ENCODE measurements at places on chromosomes 3 and 15.

DNA sequence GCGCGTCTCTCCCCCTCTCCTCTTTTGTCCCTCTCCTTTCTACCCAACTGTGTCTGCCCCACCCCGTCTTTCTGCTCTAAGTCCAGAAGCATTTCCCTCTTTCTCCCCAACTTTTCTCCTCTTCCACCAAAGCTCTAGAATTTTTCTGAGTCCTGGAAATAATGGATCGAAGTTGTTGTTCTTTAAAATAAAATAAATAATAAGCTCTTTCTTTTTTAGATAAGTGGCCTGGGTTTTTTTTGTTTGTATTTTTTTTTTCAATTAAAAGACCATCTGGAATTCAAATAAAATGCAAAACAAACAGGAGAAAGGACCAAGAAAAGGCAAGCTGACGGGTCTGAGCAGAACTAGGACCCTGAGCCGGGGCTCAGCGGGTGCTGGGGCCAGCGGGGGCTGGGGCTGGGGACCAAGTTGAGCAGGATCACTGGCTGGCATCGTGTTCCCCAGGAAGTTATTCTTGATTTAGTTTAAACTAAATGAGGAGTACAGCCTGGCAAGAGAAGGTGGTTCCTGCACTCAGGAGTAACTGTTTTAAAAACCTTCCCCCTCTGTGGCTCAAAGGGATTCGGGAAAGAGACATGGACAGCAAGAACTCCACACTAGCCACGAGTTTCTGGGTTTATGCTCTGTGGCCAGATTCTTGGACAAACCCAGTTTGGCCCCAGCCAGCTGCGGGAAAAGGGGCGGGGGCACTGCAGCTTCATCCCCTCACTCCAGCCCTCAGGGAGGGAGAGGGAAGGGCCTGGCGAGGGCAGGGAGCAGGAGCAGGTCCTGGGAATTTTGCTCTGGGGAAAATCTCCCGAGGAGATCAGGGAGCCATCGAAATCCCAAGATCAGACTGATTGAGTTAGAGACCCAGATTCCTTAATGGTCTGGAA, 8.4 kb downstream of the GATA2 start:
- no peak for DNase-seq

GRCh38 chr3:54067055-54067698, 55.2 kb upstream of the CACNA2D3 start:
- no peak for DNase-seq

DNA sequence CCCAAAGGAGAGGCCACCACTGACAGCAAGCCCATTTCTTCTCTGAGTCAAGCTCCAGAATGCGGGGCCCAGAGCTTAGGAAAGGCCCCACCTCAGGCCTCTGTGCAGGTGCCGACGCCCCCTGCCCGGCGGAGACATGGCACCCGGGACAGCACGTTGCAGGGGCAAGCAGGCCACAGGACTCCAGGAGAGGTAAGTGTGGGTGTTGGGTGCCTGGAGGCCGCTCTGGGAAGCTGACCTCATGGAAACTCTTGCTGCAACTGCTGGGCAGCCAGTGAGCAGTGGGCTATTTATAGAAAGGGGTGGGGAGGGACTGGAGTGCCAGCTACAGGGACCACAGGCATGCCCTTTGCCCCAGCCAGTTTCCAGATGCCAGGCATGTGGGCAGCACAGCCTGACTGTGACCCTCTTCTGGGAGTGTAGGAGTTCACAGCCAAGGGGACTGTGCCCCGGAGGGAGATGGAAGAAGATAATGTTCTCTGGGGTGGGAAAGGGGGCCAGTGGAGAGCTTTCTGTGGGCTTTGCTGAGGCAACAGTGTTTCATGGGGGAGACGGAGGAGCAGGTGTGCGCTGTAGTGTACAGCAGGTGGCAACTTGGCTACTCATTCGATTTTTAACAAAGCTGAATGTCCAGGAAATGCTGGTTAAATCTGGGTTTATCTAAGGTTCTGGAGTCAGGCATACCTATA, 23.7 kb downstream of the ALPK3 start:
- DNase-seq: peak; percentile 22

GRCh38 chr15:63291507-63291906, 14.1 kb downstream of the APH1B start:
- no peak for DNase-seq

- DNase-seq: no peak
These were observed 25.2 kb downstream of the UBE2E1 start for GRCh38 chr3:23830869-23831484.

- no peak for DNase-seq
These were observed 154.1 kb upstream of the CADPS start for GRCh38 chr3:63029326-63029725.

- no peak for DNase-seq
These were observed 351.8 kb downstream of the GABRB3 start for GRCh38 chr15:26421065-26421464.

DNA sequence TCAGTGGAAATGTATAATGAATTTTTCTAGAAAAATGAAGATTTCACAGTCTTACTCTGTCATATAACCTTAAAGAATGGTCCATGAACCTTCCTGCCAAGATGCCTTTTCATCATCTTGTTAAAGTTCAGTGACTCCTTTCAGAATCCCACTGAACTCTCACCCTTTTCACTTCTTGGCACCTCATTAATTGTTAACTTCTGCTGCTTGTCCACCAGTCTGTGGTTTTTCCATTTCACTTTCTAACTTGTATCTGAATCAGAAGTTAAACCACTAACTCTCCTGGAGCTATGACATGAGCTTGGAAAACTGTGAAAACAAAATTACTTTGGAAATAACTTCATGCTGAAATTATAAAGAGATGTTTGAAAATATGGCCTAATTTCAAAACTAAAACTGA, 281.2 kb upstream of the ALCAM start:
- no peak for DNase-seq

- DNase-seq: no peak
These were observed 43.4 kb upstream of the FILIP1L start for GRCh38 chr3:100157685-100158084.

- DNase-seq: no peak
These were observed 249.9 kb downstream of the ROBO1 start for GRCh38 chr3:79517766-79518413.

GRCh38 chr3:23389089-23389488, 186.0 kb downstream of the UBE2E2 start:
- DNase-seq: no peak

DNA sequence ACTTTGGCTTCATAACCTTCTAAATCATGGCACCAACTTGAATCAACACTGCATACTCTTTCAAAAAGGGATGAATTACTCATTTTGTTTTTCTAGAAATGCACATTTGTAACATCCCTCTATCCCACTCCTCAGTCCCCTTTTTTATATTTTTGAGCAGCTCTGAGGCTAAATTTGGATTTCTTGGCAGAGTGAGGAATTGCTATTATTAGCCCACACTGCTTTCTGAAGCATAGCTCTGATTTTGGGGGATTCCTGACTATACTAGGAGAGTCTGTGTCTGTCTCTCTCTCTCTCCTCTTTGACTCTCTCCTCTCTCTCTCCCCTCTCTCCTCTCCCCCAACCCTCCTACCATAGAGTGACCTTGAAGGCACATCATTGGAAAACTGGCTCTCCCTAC, 76.6 kb downstream of the RBPMS2 start:
- no peak for DNase-seq

DNA sequence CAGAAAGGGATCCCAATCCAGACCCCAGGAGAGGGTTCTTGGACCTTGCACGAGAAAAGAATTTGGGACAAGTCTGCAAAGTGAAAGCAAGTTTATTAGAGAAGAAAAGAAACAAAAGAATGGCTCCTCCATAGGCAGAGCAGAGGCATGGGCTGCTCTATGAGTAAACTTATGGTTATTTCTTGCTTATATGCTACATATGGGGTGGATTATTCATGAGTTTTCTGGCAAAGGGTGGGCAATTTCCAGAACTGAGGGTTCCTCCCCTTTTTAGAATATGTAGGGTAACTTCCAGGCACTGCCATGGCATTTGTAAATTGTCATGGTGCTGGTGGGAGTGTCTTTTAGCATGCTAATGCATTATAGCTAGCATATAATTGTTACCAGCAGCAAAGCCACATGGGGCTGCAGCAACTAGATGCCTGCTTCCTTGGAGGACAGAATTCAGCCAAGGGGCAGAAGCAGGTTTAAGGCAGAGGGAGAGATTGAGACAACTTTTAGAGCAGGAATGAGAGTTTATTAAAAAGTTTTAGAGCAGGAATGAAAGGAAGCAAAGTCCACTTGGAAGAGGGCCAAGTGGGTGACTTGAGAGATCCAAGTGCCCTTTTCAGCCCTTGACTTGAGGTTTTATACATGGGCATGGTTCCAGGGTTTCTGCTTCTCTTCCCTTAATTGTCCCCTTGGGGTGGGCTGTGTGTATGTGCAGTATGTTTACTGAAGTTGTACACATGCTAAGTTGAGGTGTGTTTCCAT, 41.3 kb downstream of the METTL6 start:
- DNase-seq: no peak

GRCh38 chr15:82231842-82232241, 30.7 kb downstream of the EFL1 start:
- no peak for DNase-seq

DNA sequence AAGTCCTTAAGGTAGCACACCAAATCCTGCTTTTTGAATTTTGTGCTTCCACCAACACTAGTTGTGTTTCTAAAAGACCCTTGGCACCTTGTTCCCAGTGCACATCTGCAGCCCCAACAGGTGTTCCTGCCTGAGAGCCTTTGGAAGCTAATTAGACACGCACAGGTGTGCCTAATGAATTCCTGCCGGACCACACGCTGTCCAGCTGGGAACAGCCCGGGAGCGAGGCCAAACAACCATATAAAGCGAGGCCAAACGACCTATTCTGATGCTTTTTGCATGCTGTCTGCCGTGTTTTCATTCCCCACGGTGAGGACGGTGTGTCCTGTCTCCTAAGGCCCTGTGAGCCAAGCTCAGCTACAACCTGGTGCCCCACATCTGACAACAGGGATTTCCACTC, 99.5 kb downstream of the ATG7 start:
- DNase-seq: no peak

DNA sequence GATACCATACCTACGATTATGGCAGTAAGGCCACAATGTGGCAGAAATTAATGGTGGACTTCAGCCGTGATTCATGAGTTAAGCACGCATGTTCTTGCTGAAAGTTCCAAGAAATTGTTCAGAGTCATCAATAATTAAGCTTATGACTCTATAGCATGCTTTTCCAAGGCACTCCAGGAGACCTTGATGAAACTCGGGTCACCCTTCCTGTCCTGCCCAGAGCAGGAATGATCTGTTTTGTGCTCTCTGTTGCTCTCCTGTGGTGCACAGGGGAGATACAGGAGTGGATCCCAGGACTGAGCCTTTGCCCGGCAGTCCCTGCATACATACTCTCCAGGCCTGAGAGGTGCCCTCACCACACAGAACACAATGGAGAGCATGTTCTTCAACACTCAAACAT, 141.6 kb upstream of the SLC2A2 start:
- no peak for DNase-seq

DNA sequence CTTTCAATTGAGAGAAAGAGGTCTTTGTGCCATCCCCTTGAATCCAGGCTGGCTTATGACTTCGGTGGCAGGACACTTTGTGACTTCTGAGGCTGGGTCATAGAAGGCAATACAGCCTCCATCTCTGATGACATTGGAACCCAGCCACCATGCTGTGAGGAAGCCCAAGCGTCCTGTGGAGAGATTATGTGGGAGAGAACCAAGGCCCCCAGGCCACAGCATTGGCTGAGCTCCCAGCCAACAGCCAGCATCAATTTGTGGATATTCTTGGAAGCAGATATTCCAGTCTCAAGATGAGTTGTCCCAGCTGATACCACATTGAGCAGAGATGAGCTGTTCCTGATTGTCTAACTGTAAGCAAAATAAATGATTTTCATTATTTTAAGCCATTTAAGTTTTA, 12.7 kb upstream of the XIRP1 start:
- DNase-seq: no peak

DNA sequence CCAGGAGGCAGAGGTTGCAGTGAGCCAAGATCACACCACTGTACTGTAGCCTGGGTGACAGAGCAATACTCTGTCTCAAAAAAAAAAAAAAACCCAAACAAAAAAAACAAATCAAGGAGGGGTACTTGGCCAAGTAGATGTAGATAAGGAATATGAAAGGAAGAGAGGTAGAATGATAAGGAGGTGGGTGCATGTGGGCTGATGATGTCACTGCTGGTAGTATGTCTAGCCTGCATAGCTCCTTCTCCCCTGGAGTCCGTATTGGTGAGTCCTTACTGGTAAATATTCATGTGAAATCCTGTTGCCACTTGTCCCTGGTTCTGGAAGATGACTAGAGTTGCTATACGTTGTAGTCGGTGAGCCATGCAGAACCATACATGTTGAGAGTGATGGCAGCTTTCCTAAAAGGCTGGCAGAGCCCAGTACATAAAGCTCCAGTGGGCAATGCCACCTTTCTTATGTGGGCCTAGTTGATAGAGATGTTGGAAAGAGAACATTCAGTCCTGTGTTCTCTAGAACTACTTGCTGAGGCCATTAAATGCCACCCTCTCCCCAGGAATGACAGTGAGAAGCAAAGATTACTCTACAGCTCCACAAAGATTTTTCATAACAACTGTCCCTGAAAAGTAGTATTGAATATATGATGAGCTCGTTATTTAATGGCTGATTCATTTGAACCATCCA, 11.0 kb downstream of the KAT2B start:
- no peak for DNase-seq

- DNase-seq: no peak
These were observed 32.3 kb upstream of the DUSP7 start for GRCh38 chr3:52088445-52089367.

DNA sequence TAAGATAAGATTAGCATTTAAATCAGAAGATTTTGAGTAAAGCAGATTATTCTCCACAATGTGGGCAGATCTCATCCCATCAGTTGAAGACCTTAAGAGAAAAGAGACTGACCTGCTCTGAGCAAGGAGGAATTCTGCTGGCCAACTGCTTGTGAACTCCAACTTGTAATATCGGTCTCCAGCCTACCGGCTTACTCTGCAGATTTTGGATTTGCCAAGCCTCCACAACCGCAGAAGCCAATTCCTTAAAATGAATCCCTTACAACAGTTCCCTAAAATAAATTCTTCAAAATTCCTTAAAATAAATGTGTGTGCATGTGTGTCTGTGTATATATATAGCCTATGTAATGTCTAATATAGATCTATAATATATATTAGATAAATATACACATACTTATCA, 107.4 kb upstream of the KLF13 start:
- DNase-seq: no peak

DNA sequence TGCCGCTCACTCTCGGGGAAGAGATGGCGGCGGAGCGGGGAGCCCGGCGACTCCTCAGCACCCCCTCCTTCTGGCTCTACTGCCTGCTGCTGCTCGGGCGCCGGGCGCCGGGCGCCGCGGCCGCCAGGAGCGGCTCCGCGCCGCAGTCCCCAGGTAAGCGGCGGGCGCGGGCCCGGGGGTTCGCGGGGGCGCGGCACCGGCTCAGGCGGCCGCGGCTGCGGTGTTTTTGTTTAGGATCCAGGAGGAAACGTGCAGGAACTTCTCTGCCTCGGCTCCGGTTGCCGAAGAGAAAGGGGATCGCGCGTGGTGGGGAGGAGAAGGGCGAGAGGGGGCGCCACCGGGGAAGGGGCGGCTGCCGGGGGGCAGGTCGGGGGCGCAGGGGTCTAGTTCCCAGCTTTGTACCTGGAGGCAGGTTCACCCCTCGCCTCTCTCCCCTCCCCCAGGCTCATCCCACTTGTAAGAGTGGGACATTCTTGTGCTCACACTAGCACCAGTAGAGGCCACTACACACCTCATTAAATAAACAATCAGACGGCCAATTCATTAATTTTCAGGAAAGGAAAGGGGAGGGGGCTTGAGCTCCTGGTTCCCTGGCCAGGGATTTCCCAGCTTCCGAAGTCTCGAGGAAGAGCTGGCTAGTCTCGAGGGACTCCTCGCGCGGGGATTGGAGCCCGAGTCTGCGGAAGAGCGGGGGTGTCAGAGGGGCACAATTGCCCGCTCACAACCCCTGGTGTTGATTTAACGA, 562 bp downstream of the NEO1 start:
- peak; percentile 54 for DNase-seq

Data from SJSA1 (cell line).